ENCODE measurements at places on chromosomes 16 and 17.

- DNase-seq: no peak
Measured at GRCh38 chr17:7511108-7511507, 26.9 kb downstream of the POLR2A start.

DNA sequence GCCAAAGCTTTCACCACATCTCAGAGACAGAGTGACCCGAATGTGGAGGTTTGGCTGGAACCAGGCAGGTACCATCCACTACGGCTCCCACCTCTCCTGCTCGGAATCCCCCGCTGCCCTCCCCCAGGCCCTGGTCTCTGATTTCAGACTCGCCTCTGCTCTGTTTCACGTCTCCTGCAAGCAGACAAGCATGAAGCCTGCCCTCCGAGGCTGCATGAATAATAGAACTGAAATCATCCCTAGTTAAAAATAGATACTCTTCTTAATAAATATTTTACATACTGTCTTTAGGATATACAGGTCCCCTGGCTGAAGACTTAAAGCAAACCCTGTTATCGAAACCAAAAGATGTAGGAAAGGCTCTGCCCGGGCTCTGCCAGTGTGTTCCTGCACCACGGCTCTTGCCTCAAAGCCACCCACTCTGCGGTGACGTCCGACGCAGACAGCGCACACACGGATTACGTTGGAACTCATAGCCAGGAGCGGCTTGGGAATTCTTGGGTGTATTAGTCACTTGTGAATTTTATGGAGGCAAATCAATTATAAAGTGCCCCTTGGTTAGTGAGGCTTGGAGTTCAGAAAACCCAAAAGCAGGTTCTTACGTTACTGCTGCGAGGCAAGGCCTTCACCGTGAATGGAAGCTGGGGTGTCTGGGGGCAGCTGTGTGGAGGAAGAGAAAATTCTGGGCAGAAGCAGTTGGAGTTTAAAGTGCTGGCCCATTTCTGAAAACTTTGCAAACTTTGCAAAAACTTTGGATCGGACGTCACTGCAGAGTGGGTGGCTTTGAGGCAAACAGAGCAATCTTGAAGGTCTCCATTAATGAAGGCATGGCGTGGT, 25.6 kb upstream of the NPTX1 start:
- no peak for DNase-seq

DNA sequence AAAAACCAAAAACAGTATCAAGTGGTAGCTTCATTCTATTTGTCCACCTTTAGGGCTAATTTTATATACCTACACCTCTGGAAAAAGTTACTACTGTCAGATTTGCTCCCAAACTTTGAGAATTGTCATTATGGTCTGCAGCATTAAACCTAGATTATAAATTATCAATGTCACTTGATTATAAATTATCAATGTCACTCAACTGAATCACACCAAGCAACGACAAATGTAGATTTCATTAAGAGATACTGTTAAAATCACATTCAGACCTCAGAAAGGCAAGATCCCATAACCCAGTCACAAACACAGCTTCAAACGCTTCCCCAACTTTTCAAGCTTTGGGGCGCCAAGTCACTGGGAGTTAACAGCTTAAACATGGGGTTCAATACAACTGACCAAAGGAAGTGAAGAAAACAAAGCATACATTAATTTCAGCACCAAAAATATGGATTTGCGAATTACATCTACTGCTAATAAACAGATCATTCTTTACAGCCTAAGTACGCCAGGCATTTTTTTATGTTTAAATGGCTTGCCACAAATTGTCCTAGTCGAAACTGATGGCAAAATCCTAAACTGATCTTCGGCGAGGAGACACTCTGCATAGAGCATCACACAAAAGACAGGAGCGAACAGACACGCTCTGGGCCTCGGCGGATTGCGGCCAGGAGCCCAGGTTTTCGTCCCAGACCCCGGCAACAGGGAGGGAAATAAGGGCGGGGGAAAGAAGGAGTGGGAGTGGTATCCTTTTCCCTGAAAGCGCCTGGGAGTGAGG, 981 bp downstream of the GLG1 start:
- DNase-seq: no peak

DNA sequence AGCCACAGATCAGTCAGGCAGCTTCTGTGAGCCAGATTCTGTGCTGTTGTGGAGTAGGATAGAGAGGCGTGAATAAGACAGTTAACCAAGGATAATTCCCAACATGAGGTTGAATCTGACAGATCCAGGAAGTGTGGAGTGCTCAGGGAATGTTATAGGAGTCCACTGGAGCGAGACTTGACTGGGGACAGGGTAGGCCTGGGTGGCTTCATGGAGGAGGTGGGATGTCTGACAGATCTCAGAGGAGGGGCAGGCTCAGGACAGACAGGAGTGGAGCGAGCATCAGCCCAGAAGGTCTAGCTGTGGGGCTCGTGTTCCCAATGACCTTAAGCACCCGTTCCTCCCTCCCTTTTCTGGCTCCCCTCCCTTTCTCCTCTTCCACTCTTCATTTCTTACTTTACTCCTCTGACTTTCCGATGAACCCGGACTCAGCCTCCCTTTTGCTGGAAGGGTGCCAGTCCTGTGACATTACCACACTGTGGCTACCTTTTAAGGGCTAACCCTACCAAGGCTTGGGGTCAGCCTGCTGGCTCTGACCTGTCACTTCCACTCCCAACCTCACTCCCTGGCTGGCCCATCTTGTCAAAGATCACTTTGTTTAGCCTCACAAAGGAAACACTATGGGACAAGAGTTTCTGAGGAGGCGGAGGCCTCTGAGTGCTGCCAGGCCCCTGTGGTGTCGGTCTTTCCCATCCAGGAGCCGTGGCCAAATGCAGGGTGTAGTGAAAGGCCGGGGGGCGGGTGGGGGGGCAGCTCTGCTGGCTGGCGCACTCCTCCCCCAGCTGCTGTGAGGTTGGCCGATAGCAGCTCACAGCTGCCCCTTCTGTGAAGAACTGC, 28.5 kb upstream of the EFCAB13 start:
- DNase-seq: no peak

DNA sequence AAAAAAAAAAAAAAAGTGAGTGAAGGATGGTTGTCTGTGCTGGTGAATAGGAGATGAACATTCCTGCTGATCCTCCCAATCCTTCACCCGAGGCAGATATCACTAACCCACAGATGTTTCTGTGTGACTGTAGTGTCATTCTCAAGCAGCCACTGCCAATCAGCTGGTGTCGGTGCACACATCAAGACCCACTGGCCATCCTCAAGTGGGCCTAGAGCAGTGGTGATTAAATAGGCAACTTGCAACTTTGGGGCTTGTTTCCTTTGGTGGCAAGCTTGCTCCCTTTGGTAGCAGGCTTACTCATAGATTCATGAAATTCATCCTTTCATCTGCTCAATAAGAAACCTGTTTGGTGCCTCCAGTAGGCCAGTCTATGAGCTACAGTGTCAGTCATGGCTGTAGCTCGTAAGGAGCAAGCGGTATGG, 51.1 kb upstream of the LGALS9 start:
- no peak for DNase-seq

DNA sequence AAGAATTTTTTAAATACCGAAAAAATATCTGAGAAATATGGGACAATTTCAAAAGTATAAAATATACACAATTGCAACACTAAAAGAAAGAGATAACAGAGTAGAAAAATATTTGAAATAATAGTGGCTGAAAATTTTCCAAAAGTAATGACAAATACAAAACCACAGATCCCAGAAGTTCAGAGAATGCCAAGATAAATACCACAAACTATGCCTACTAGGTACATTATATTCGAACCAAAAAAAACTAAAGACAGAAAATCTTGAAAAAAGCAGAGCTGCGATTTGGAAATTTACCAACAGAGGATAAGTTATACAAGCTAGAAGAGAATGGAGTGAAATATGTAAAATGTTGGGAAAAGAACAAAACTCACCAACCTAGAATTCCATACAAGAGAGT, 191.3 kb upstream of the ELAC2 start:
- DNase-seq: no peak

GRCh38 chr17:16919663-16920627, 52.0 kb downstream of the TNFRSF13B start:
- no peak for DNase-seq

- no peak for DNase-seq
Measured at GRCh38 chr16:69351309-69352027, at the start of gene TMED6. Gene TMED6 (minus strand): TSS chr16:69351786. CDS start chr16:69351753, 33 bp downstream.

DNA sequence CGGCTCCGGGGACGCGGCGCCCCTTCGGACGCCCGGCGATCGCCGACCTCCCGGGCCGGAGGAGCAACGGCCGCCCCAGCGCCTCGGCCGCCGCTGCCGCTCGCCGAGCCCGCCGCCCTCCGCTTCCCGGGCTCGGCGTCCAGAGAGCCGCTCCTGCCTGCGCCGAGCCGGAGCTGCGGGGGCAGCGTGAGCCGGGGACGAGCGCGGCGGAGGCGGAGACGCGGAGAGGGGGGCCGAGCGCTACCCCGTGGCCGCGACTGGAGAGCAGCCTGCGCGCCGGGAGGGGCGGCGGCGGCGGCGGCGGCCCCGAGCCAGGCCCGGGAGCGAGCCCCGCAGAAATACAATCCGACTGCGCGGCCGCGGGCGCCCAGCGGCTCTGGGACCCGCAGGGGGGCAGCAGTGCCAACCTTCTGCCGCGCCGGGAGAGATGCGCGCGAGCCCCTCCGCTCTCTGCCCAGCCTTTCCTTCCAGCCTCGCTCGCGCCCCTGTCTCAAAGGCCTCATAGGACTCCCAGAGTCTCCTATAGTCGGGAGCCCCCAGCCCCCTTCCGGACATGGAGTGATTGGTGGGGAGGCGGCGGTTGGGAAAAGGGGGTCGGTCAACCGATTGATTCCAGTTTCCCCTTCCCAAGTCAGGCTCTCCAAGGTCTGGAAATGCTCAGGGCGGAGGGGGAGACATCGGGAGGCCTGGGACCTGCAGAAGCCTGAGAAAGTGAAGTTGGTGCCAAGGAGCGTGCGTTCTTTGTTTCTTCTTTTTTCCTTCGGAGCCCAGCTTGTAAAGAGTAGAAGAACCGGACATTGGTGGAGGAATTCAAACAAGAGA, 1.0 kb upstream of the SDK2 start:
- peak; percentile 71 for DNase-seq

DNA sequence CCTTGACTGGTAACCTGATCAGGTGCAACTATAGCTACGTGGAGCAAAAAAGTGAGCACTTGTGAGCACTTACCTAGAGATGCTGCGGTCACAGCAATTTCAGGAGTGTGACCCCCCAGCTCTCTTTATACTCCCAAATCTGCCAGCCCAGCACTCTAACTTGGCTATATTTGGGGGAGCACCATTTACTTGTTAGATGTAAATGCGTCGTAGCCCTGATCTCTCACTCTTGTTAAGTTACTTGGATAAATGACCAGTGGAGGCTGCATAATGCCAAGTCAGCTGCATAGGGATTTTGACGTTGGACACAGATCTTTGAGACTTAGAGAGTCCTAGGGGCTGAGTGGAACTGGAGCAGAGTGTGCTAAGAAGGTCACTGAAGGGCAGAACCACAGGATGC, at the start of gene MYH13:
Gene MYH13, minus strand, starts transcription at position 101 of the 400 bp plus-strand sequence. CDS start 8,476 bp downstream, outside the sequence.
- no peak for DNase-seq

GRCh38 chr17:27928587-27928986, 35.4 kb upstream of the LYRM9 start:
- no peak for DNase-seq

DNA sequence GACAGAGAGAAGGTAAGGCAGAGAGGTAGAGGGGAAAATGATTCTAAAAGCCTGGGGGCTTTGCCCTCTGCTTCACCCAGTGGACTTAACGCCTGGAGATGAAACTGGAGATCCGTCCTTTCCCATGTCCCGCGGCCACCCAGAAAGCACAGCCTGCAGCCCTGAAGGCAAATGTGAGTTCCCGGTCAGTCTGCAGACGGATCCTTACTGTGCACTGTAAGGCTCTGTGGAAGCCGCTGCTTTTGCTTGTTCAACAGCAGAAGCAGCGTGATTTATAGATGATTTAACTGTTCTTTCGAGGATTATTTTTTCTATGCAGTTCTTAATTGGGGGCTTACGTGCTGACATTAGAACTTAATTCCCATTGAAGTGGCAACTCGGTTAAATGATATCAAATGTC, 290.4 kb downstream of the FOXL1 start:
- DNase-seq: no peak

GRCh38 chr17:17042851-17043460, 699 bp downstream of the MPRIP start:
- peak; percentile 47 for DNase-seq

- DNase-seq: no peak
Measured at GRCh38 chr17:50184064-50184463, 17.4 kb downstream of the COL1A1 start.

DNA sequence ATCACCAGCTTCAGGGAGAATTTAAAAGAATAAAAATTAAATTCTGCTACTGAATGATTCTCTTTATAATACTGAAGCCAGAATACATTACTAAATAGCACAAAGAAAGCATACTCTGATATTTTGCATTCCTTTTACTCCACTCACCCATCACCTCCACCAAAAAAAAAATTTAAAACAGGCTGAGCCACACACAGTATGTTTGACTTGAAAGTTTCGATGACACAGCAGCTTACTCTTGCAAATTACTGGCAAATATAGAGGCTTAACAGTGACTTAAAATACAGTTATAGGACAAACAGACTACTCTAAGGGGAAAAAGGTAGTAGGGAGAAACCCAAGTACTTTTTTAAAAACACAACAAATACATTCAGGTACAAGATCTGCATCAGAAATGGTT, 39.2 kb downstream of the GPATCH8 start:
- no peak for DNase-seq

DNA sequence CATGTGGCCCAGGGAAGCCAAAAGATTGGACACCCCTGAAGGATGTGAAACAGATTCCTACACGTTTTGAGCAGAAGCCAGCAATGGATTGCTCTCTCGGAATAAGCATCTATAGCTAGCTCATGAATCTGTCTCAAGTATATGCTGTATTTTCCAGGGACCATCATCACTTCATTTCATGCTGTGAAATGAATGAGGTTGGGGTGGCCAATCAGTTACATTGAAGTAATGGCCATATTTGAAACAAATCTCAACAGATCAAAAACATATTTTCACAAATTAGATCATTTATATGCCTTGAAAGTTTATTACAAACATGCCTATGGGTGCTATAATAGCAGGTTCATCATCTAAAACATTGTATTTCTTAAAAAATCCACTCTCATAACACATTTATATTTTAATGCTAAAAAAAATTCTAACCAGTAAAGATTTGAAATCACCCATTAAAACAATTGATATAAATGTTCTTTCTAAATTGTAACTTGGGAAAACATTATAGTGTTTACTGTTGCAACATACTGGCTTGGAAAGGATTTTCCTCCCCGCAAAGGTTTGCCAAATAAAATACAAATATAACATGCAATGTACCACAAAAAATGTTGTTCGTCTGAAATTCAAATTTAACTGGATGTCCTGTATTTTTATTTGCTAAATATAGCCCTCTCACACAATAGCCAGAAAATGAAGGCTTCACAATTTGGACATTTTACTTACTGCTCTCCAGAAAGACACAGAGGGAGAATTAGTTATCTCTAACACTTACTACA, 743.6 kb downstream of the KCNJ2 start:
- no peak for DNase-seq

Data from SHP77 (cell line).